Stromal cell of bone marrow (primary cell): ENCODE measurements at places on chromosomes 3 and 15.

- no peak for DNase-seq
Measured at GRCh38 chr3:161103776-161104385, 1.3 kb downstream of the B3GALNT1 start.

GRCh38 chr15:51706291-51706690 lies 25.0 kb downstream of the SCG3 start:
- DNase-seq = no peak

DNA sequence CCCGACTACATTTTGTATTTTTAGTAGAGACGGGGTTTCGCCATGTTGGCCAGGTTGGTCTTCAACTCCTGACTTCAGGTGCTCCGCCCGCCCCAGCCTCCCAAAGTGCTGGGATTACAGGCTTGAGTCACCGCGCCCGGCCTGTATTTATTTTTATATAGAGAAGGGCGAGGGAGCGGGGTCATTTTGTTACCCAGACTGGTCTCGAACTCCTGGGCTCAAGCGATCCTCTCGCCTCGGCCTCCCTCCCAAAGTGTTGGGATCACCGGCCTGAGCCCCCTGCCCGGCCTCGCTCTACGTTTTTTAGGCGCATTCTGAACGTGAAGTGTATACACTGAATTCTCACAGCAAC lies 514 bp upstream of the PPP4R2 start:
- DNase-seq = no peak

- DNase-seq = no peak
Measured at GRCh38 chr3:192915304-192915703, 2.4 kb downstream of the MB21D2 start.

GRCh38 chr3:151630938-151631441 lies 102.7 kb upstream of the AADACL2 start:
- DNase-seq = no peak

- DNase-seq = no peak
Measured at GRCh38 chr15:74808078-74808839, 4.4 kb upstream of the LMAN1L start.

GRCh38 chr3:142035308-142035922 lies 113.9 kb downstream of the TFDP2 start:
- no peak for DNase-seq

DNA sequence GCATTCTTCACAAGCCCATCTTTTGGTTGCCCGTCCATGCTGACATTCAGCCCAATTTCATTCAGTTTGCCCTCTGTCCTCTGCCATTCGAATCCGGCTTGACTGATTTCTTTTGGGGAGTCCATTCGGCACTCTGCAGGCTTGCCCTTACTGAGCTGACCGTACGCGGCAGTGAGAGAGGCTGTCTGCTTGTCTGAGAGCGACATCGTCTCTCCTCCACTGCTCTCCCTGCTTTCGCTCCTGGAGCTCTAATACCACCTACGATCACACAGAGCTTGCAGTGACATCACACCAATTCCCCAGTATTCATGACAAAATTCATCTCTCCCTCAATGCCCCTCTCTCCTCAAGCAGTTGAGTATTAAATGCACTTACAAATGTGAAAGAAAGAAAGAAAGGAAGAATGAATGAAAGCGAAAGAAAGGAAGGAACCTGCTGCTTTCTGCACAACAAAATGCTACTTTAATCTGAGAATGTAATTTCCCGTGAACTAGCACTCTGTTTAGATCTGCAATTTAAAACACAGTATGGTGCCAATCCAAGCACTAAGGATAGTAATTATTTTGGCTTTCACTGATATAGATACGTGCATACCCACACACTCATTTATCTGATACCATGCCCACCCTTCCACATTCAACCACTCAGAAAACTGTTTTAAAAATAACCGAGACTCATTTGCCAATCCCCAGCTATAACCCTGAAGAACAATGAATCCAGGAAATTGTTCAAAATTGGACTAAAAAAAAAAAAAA lies 89.5 kb downstream of the DHX30 start:
- DNase-seq = no peak

DNA sequence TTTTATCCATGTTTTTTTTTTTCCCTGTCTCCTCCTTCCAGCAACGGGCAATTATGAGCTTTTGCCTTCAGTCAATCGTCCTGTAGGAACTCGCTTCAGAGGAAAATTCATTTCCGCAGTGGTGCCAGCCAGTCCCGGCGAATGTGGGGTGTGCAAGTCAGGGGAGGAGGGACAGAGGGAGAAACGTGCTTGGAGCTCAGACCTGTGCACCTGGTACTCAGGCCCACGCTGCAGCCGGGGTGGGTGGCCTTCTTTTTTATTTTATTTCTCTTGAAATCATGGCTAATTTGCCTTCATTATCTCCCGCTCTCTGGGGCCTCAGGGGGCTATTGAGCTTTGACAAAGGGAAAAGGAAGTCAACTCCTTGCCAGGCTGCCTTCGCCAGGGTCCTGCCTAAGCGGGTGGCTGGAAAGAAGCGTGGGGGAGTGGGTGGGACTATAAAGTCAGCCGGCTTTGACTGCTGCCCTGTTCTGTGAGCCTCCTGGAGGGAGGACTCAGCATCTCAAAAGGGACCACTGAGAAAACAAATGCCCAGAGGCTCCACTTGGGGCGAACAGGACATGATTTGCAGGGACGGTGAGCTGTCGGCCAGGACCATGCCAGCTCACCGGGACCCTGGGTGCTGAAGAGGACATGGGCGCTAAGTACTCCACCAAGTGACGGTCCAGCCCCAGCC lies 5.5 kb downstream of the GRIP2 start:
- DNase-seq = no peak

DNA sequence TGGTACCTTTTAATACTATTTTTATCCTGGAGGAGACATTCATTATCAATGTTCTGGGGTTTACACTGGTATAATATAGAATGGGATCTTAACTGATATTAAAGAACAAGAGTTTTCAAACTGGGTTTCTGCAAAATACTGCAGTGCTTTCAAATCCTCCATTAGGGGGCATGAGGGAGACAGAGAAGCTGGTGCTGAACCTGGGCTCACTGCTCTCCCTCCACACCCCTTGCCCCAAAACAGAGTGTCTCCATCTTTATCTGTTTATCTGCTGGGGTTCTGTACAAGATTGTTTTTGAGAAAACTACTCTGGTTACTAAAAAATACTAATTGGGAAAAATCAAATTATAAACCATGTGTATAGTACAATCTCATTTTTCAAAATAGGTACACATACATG lies 41.7 kb downstream of the CADPS start:
- DNase-seq = no peak

DNA sequence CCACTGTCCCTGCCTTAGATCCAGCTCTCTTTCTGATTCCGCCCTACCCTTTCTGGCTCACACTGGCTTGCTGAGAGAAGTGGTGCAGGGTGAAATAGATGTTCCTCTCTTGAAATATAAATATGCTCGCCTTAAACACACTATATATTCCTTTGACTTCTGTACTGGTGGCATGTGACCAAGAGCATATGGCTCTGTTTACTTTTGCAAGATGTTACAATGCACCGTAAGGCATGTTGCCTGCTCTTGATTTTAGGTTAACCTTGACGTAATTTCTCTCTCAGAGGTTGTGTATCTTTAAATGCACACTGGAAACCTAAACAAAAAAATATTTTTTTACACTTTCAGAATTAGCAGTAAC lies 749 bp downstream of the RSRC1 start:
- no peak for DNase-seq

DNA sequence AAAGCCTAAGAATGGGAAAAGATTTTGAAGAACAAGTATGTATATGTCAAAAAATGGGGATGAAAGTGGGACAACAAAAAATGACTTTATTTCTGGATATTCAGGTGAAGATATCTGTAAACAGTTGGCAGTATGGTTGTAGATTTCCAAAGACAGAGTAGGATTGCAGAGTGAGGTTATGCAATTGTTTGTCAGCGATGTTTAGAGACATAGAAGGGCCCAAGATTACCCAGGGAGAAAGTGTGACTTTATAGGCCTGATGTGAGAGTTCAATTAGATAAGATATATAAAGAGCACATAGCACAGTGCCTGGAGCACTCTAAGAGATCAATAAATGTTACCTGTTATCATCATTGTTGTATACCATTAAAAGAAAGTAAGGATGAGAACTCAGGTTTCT lies 319.8 kb downstream of the DOCK3 start:
- DNase-seq = no peak

GRCh38 chr15:50355980-50356379 lies 982 bp upstream of the GABPB1 start:
- DNase-seq = no peak

- no peak for DNase-seq
Measured at GRCh38 chr3:186053954-186054791, 54.7 kb downstream of the ETV5 start.

DNA sequence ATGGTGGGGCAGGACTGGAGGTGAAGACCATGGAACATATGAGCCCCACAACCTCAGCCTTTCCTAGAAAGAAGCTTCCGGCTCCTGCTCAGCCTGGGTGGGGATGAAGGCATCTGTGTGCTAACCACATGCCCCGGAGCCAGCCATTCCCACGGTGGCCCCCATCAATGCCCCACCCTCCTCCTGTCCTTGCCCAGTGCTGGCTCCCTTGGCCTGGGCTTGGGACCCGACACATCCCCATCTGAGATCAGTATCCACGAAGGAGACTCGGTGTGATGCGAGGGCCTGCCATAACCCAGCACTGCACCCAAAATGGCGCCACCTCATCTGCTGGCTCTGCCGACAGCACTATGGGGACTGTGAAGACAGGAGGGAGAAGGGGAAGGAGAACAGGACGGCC lies 16.5 kb upstream of the PLXND1 start:
- no peak for DNase-seq

- DNase-seq = no peak
Measured at GRCh38 chr3:146705225-146705624, 100.1 kb upstream of the PLSCR5 start.

GRCh38 chr3:135168822-135169221 lies 373.8 kb downstream of the EPHB1 start:
- no peak for DNase-seq

- no peak for DNase-seq
Measured at GRCh38 chr15:45136378-45136764, 6.6 kb downstream of the DUOX1 start.

DNA sequence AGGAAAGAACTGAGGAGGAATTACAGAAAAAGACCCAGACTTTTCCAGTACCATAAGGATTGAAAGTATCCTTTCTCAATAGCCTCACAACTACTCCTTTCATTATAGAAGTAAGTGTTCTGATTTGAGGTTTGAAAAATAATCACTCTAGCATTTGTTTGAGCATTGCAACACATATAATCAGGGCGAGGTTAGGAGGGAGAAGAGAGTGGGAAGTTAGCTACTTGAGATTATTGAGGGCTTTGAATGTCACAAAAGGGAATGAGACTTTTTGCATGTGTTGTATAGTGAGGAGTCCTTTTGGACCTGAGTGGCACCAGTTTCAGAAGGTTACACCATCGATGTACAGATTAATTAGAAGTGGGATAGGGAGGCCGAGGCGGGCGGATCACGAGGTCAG lies 65.2 kb upstream of the TNIK start:
- no peak for DNase-seq

DNA sequence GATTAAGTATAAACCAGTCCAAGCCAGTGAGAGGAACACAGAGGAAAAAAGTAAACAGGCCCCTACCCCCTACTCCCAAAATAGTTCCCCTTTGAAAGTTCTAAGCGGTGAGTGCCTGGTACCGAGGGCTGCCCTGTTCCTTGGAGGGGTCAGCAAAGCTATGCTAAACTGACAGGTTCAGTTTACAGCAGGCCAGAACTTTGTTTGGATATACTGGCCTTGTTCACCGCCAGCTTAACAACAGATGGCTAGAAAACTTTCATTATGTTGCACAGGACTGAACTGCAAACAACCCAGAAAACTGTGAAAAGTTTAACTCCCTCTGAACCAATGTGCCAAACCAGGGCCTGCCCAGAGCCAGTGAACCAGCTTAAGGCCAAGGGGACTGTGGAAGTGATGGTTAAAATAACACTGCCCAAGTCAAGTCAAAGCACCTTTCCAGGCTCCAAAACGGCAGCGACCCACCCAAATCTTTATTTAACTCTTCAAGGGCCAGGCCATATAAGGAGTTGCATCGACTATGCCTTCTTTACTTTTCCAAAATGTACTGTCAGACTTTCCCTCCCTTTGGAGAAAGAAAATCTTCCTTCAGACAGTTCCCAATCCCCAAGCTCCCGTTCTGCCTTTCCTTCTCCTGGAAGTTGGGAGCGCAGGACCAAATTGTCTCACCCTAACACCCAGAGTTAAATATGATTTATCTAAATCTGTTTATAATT lies 448.0 kb downstream of the FOXP1 start:
- DNase-seq = no peak

- DNase-seq = no peak
Measured at GRCh38 chr15:68706256-68706655, 114.4 kb downstream of the ANP32A start.

- no peak for DNase-seq
Measured at GRCh38 chr3:77906102-77906709, 866.3 kb downstream of the ROBO2 start.

DNA sequence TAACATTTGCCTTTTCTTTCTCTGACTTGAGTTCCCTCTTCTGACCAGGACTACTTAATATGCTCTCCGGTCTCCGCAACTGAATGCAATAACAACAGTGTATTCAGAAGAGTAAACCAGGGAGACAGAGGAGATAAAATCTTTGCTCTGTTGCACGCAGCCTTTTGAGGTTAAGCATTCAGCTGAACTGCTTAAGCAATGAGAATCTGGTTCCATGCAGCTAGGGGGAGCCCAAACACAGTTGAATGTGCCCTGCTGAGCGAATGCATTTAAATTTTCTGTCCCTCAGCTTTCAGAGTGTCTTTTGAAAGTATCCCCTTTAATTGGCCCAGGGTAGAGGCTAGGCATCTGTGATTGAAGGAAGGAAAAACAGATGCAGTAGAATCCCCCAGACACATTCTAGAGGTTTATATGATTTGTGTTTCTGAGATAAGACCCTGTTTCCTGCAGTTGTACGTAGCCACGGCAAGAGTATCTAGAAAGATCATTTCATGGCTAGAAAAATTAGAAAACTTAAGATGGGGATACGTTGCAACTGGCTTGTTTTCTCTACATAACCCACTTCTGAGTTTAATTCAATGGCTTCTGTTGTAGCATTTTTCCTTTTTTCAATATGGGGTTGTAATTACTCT lies 309.6 kb downstream of the TUSC7 start:
- peak; percentile 56 for DNase-seq

GRCh38 chr3:189303584-189303983 lies 131.8 kb downstream of the TPRG1 start:
- DNase-seq = no peak

DNA sequence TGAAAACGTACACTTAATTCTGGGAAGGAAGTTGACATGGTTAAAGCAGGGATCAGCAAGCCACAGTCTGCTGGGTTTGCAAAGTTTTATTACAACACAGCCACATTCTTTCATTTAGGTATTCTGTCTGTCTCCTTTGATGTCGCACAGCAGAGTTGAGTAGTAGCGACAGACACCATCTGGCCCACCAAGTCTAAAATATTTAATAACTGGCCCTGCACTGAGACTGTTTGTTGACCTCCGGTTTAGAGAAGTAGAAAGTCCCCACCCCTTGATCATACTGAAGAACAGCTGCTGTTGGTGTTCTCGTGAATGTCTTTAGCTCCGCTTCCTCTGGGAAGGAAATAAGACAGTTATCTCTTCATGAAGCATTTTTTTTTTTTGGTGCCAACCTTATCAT lies 66.2 kb downstream of the MCTP2 start:
- no peak for DNase-seq

- DNase-seq = no peak
Measured at GRCh38 chr3:184772667-184773272, 39.2 kb upstream of the VPS8 start.
